SHP77 (cell line): ENCODE measurements at places on chromosomes 7 and 10.

DNA sequence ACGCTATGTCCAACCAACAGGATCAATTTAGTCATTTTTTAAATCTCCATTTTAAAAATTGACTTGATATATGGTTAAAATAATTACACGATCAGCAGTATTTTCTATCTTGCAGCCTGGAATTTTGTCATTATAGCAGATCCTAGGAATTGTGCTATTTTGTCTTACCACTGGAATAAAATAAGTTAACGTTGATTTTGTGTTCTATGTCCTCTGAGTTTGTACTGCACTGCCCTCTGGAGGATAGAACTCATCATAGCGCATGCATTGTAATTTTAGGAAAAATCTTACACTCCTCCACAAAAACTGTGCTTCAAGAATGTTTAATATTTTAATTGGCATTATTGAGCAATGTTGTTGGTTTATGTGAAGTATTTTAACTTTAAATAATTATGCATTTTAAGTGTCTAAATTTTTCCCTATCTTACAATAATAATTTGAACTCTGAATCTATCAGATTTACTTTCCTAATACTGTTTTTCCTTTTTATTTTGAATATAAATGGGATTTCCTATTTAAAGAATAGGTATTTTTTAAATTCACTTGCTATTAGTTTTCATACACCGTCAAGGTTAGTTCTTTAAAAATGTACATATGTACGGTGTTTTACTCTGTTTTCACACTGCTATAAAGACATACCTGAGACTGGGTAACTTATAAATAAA is 220.1 kb downstream of the PPP1R3A start:
- peak; percentile 16 for DNase-seq

GRCh38 chr10:2425320-2425719 is 642.0 kb upstream of the PFKP start:
- DNase-seq: no peak

GRCh38 chr7:27250557-27251070 is 8.0 kb downstream of the EVX1 start:
- DNase-seq: no peak

GRCh38 chr10:16910793-16911164 is 93.6 kb upstream of the RSU1 start:
- DNase-seq: no peak

- DNase-seq: no peak
Observed at GRCh38 chr7:151851782-151852181, 25.1 kb downstream of the PRKAG2 start.

- DNase-seq: no peak
Observed at GRCh38 chr7:30436518-30436917, 42.1 kb downstream of the NOD1 start.

GRCh38 chr10:93475871-93476270 is 6.3 kb downstream of the MYOF start:
- no peak for DNase-seq
